ENCODE measurements at places on chromosomes 11 and 22.
A peak's percentile ranks its signal among the peaks of the same experiment; 100 is the strongest.

DNA sequence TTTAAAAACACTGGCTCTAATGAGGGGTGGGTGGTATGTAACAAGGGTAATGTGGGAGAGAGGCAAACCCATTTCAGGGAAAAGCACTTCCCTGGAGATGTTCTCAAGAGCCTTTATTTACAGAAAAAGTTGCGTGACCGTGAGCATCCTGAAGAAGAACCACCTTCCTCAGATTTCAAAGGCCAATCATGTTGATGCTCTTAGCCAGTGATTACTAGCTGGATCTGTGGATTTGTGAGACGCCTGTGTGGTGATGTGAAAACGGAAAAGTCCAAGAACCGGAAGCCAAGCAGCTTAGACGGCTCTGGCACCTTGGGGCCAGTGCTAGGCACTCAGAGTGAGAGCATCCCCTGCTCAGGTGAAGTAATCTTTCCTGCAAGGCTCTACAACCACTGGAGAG lies 12.6 kb upstream of the UBASH3B start:
- no peak for DNase-seq

- DNase-seq = no peak
Observed at GRCh38 chr22:38733329-38733723, 22.5 kb downstream of the SUN2 start.

- no peak for DNase-seq
Observed at GRCh38 chr11:82731691-82732277, 1.9 kb downstream of the FAM181B start.

DNA sequence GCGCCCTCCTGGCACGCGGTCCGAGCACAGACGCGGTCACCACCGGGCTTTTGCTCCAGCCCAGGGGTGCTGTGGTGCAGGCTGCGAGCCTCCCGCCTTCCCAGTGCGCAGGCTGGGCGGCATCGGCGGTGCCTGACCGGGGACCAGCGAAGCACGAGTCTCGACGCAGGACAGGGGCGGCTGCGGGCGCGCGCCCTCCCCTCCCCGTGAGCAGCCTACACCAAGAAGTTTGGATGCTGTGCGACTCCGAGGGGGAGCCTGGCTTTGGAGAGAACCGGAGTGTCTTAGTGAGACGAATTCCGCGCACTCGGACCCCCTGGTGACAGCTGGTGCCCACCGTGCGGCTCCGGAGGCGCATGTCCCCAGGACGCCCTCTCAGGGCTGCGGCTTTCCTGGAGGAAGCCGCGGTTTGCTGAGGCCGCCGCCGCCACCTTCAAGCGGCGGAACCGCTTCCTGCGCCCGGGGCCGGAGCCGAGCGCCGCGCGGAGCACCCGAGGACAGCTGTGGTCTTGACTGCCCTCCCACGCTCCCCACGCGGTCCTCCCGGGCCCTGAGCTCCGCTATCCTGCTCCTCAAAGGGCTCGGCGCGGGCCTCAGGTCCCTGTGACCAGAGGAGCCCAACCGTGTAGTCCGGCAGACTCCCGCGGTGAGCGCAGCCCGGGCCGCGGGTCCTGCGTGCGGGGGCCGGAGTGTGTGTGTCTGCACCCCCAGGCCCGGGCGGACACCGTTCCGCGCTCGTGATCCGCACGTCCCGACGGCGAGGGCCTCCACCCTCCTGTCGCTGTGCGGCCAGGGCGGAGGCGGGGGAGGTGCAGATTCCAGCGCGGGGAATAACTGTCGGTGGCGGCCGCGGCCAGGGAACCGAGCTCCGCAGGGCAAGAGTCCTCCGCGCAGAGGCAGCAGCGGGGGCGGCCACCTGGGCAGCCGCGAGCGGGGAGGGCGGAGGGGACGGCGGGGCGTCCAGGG lies 1.7 kb downstream of the FGF3 start:
- no peak for DNase-seq

GRCh38 chr22:35835267-35835997 lies 117.8 kb downstream of the APOL5 start:
- DNase-seq = no peak

- no peak for DNase-seq
Observed at GRCh38 chr22:31079095-31079642, 1.9 kb upstream of the SMTN start.

GRCh38 chr11:57353036-57353435 lies 14.9 kb downstream of the P2RX3 start:
- no peak for DNase-seq

GRCh38 chr11:48170241-48171233 lies 46.1 kb upstream of the OR4B1 start:
- no peak for DNase-seq

GRCh38 chr11:121417055-121417551 lies 35.0 kb upstream of the SORL1 start:
- DNase-seq = peak; percentile 15

- DNase-seq = no peak
Observed at GRCh38 chr22:30998329-30998728, 29.3 kb downstream of the TUG1 start.

- DNase-seq = no peak
Observed at GRCh38 chr11:33557201-33557600, 143.4 kb downstream of the C11orf91 start.

DNA sequence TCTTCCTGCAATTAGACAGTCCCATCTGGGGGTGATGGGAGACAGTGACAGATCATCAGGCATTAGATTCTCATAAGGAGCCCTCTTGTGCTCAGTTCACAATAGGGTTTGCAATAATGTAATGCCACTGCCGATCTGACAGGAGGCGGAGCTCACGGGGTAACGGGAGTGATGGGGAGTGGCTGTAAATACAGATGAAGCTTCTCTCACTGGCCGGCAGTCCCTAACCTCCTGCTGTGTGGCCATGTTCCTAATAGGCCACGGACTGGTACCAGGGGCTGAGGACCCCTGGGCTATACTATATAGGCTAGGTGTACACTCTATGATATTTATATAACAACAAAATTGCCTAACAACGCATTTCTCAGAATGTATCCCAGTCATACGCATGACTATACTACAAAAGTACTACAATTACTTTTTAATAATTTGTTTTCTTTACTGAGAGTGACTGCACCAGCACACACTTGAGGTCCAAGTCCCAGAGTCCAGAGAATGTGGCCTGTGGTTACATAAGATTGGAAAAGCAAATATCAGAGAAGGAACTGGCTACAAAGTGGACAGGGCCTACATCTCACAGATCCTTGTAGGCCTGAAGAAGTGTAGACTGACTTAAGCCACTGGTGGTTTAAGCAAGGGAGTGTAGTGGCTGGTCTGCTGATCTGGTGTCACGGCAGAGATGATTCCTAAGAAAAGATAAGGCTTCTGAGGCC lies 200.0 kb downstream of the LARGE1 start:
- no peak for DNase-seq

GRCh38 chr22:45528046-45528445 lies 25.4 kb downstream of the FBLN1 start:
- DNase-seq = no peak

DNA sequence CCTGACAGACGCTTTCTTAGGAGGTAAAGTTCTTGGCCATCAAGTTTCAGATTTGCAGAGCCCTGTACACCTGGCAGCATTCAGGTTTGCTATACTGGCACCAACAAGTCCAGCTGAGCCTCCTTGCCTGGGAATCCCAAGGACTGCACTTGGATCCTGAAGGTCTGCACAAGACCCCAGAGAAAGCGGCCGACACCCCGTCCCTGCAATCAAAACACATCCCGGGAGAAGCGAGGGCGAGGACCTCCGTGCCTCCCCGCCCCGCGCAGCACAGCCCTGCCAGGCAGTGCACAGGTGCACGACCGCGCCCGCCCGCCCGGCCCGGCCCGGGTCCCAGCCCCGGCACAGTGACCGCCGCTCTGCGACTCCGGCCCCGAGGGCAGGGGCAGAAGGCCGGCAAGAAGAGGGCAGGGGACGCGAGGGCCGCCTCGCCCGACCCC lies 559 bp downstream of the MRTFA start:
- DNase-seq = no peak

- no peak for DNase-seq
Observed at GRCh38 chr11:75639762-75640181, 29.1 kb downstream of the MAP6 start.

GRCh38 chr11:2796091-2796490 lies 89.5 kb downstream of the CDKN1C start:
- DNase-seq = no peak

DNA sequence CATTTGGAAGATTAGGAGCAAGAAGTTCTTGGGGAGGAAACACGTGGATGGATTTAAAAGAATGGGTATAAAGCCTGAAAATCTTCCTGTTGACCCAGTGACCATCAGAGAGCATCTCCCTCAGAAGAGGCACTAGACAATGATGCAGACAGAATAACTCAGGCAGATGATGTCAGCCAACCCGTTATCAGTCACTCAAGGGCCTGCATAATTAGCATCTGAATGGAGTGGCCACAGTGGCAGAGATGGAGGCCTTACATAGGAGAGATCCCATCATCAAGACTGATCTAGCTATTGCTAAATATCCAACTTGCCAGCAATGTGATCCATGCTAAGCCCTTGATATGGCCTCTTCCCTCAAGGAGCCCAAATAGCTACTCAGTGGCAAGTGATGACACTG lies 70.7 kb upstream of the CD82 start:
- DNase-seq = no peak

GRCh38 chr11:86617502-86617901 lies 54.9 kb downstream of the ME3 start:
- DNase-seq = no peak

DNA sequence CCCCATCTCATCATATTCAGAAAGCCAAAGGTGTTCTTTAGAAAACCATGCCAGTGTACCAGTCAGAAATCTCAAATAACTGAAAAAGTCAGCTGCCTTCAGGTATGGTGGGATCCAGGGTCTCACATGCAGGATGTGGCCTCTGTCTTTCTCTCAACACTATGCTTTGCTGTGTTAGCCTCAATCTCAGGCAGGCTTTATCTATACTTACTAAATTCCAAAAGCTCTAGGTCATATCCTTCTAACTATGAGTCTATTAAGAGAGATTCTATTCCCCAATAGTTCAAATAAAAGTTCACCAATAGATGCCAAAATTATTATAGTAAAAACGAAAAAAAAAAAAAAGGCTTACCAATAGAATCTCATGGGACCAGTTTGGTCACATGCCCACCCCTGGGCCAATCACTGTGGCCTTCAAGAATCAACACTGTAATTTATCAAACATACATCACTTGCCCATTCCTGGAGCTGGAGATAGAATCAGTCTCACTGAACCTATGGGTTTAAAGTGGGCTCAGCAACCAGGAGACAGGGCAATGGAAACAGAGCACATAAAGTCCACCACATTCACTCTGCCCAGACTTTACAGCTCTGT lies 38.0 kb upstream of the APLNR start:
- DNase-seq = no peak

DNA sequence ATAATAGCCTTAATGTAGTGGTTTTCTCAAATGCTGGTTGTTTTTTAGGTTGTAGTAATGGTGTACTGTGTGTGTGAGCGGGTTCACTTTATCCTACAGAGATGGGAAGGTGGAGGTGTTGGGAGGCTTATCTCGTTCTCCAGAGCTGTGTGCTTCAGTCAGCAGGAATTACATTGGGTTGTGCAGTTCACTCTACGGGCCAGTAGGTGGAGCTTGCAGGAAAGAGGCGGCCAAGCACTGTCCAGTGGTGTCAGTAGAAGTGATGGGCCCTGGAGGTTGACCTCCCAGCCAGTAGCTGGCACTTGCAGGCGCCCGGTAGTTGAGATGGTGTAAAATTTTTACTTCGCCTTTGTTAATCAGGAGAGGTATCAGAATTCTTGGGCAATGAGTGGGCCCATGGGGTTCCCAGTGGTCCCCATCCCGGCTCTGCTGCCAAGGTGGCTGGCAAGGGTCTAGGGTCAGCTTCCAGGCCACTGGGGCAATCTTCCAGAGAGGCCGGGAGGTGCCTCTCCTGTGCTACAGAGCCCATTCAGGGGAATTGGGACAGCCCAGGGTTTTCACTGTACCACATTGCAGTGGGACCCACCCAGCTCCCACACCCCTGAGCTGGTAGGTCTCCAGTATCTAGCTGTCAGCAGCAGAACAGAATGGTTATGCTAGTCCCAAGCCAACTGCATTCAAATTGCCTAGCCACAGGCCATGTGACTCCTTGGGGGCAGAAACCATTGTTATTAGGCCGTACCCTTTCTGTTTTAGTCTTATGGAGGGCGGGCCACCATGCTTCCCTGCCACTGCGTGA lies 43.9 kb downstream of the BIRC2 start:
- peak; percentile 21 for DNase-seq

DNA sequence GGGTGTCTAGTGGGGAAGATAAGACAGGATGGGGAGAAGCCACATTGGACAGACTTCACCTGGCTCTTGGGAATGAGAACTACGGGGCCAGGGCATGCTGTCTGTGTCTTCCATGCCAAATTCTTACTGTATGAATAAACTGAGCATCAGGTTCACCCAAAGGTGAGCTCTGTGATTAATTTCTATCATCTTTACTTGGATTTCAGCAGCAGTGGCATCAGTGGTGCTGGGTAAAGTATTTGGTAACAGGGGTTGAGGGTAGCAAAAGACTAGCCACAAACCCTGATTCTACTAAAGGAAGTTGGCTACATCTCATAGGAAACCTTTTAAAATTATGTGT lies 38.8 kb downstream of the IRAG1 start:
- no peak for DNase-seq

- no peak for DNase-seq
Observed at GRCh38 chr22:26632422-26633155, 10.8 kb downstream of the CRYBA4 start.
